Left lobe of liver (tissue), 2 donors: ENCODE measurements at places on chromosomes 1 and 21.

GRCh38 chr1:111199329-111199728 is 1.1 kb downstream of the DENND2D start:
- peak; percentile 29 for DNase-seq

DNA sequence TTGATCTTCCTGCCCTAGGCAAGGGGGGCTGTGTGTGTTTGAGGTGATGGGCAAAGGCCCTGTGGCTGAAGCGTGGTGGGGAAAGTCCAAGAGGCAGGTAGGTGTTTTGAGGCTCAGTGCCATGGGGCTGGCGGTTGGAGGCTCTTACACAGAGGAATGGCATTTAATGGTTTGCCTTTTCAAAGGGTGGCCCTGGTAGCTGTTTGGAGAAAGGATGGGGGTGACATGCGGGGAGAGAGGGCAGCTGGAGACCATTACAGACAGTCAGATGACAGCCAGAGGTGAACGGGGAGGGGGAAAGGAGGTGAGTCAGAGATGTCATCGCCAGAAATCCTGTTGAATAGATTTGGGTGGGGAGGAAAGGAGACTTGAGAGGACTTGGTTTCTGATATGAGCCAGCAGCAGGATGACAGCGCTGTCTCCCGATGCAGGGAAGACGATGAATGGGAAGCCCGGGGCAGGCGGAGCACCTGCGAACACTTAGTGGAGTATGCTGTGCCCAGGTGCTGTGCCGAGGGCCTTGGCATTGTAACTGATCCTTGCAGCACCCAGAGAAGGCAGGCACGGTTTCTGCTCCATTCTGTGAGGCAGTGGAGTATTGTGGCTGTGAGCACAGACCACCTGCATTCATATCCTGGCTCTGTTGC is 56.3 kb downstream of the MAN1C1 start:
- DNase-seq: no peak

GRCh38 chr1:207954104-207954503 is 43.2 kb upstream of the CD34 start:
- DNase-seq: no peak

DNA sequence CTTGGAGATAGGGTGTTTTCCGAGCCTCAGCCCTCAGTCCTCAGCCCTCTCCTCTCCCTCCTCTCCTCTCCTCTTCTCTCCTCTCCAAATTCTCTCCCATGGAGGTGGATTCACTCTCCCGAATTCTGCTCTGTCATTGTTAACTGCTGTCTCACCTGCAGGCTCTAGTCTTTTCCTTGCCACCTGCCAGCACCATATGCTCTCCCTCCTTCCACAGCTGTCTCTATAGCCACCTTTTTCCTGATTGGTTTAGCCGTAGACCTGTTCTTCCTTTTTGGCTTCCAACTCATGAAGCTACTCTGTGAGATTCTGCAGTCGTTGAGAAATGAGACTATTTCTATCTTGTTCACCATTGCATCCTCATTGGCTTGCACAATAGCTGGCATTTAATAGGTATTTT is 19.7 kb downstream of the COG2 start:
- no peak for DNase-seq

DNA sequence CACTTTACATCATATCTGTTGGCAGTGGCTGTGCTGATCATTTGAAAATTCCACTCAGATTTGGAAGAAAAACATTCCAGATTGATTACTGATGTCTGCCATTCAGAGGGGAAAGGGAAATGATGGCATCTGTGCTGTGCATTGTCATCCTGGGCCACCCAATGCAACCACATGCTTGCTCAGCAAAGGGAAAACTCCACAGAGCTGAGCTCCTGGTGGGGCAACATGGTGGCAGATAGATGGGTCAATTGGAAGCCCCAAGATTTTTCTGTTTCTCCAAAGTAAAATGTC is 11.8 kb downstream of the OXCT2 start:
- no peak for DNase-seq
